ENCODE measurements at places on chromosomes 1 and 21.

DNA sequence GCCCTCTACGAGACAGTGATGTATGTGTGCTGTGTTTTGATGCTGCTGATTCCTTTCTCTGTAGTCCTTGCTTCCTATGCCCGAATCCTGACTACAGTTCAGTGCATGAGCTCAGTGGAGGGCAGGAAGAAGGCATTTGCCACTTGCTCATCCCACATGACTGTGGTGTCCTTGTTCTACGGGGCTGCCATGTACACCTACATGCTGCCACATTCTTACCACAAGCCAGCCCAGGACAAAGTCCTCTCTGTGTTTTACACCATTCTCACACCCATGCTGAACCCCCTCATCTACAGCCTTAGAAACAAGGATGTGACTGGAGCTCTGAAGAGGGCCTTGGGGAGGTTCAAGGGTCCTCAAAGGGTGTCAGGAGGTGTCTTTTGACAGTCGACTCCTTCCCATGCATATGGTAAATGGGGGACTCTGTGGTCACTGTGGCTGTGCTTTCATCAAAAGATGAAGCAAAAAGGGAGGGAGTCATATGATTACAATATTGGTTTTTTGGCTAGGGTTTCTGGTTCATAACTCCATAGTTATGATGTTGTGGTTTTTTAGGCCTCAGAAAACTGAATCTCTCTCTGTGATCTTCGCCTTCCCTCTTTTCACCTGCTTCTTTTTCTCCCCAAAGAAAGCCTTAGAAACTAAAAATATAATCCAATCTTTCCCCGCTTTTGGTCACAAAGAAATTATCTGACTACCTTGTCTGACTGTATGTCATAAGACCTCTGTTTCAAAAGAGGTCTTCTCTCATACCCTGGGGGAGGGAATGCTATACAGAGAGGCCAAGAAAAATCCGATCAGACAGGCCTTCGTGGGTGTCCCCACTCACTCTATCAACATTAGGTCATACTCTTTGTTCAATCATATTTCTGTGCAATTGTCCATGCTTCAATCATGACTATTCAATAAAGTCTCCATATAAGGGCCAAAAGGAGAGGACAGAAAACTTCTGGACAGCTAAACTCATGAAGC, 4.2 kb downstream of the OR2T1 start:
- no peak for DNase-seq

DNA sequence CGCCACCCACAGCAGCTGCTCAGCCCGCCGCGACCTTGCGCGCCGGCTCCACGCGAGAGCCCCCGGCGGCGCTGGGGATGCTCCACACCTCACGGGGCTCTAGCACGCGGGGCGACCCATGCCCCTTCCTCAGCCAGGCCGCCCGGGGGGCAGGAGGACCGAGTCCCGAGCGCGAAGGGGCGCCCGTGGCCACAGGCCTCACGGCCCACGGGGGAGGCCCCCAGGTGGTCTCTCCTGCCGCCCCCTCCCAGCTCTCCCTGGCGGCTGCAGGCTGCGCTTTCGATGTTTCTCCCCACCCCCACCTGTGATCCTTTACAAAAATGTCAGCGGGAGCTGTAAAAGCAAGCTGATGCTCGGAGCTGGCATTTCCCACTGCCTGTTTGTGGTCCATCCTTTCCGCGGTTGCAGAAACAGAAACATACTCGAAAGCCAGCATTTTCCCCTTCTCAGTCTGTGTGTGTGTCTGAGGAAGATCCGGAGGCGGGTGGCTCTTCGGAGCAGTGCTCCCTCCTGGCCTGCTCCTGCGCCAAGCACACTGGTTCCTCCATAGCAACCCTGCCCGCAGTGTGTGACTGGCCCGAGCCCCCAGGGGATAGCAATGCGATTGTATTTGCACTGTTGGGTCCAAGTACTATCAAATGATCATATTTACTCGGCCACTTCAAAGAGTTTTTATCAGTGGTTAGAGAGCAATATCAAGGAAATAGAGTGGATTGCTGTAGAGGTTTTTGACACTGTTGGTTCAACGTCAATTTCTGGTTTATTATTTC, 2.1 kb downstream of the KIF26B start:
- DNase-seq = no peak

DNA sequence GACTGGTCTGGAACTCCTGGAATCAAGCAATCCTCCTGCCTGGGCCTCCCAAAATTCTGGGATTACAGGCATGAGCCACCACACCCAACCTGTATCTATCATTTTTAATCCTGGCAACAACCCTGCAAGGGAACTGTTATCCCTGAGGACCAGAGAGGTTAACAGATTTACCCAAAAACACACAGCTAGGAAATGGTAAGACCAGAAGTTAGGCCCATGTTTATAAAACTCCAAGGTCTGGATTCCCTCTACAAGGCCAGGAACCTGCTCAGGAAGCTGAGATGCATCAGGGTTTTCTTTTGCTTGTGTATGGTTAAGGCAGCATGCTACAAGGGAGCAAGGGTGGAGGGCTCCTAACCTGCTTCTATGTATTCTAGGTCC, 17.8 kb upstream of the TTC39A start:
- no peak for DNase-seq

GRCh38 chr1:70101774-70102173, 103.6 kb downstream of the LRRC40 start:
- no peak for DNase-seq

DNA sequence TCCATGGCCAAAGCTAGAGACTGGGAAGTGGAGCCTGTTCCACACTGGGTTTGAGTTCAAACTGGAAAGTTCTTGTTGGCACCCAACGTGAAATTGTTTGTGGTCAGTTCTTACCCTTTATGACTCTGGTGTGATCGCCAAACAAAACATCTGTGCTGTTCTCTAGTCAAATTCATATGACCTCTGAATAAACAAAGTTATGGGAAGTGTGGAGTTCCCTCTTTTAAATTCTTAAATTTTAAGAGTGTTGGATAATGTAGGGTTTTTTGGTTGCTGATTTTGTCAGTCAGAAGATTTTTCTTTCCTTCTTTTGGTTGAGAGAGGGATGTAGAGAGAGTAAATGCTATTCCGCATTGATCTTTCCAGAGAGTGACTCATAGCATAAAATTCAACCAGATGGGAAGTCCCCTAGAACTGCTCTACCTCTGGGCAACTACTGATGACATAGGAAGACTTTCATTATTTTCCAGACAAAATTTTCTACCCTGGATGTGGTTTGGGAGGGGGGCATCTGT, 36.4 kb downstream of the CHML start:
- DNase-seq = no peak

- DNase-seq = no peak
Observed at GRCh38 chr1:21655748-21656147, 13.4 kb downstream of the RAP1GAP start.

DNA sequence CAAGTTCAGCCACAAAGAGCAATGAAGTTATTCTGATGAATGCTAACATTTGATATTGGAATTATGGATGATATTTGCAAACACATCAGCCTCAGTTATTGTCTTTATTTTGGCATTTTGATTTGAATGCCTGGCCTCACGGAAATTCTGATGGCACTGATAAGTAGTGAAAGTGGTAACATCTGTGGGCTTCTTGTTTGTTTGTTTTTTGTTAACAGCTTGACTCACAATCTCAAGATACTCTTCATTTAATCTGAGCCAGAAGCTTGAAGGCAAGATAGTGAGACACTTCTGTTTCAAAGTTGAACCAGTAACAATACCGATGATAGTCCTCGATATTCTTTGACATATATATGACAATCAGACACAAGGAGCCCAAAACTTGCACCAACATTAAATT, 182.9 kb upstream of the NFIA start:
- DNase-seq = no peak

GRCh38 chr1:97827887-97828286, 92.9 kb downstream of the DPYD start:
- DNase-seq = no peak

GRCh38 chr1:172105230-172105629, 263.9 kb downstream of the DNM3 start:
- no peak for DNase-seq

DNA sequence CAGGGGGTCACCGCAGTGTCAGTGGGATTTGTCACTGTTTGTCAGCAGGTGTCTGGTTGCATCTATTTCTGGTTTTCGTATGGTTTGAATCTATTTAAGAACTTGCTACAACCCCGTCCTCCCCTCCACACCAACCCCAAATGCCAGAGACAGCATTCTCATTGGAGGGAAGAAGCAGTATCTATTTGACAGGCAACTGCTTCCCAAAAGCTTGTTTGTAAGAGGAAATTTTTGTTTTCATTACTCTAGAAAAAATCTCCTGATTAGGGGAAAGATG, 54.4 kb downstream of the NR5A2 start:
- no peak for DNase-seq

GRCh38 chr1:194378517-194378916, 1192.1 kb upstream of the B3GALT2 start:
- DNase-seq = no peak

DNA sequence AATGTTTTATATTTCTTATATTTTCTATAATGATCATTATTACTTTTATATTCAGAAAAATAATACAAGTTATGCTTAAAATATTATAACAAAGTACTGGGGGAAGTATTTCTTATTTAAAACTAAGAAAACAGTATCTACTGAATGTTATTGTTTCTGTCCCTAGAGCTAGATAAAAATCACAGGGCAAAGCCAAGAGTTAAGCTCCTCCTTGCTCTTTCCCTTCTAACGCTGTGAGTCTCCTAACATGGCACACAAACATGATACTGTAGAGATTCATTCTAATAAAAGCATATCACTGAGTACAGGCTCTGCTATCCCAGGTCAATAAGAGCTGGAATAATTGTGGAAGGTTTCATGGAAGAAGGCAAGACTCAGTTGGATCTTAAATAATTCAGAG, 53.4 kb downstream of the PTPN14 start:
- DNase-seq = no peak

GRCh38 chr1:182061594-182061993, at the start of gene ZNF648:
Gene ZNF648, minus strand, starts transcription at chr1:182061712. Its CDS starts 3,702 bp downstream, at chr1:182058010.
- DNase-seq = no peak

GRCh38 chr21:42148097-42148496, 70.8 kb upstream of the ABCG1 start:
- DNase-seq = no peak

DNA sequence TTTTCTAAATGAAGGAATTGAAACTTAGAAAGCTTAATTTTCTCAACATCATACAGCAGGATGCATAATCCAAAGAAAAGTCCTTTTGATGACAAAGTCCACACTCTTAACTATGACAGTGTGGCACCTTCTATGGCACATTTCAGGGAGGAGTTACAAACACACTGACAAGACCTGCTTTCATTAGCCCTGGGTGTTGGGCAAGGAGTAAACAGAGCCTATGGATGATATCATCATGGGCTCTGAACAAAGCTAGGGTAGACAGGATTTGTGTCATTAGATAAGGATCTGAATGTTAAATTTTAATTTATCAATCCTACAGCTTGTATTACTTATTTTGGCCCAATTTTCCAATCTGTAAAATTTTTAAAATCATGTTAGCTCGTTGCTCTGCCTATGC, 62.6 kb upstream of the DENND1B start:
- no peak for DNase-seq

DNA sequence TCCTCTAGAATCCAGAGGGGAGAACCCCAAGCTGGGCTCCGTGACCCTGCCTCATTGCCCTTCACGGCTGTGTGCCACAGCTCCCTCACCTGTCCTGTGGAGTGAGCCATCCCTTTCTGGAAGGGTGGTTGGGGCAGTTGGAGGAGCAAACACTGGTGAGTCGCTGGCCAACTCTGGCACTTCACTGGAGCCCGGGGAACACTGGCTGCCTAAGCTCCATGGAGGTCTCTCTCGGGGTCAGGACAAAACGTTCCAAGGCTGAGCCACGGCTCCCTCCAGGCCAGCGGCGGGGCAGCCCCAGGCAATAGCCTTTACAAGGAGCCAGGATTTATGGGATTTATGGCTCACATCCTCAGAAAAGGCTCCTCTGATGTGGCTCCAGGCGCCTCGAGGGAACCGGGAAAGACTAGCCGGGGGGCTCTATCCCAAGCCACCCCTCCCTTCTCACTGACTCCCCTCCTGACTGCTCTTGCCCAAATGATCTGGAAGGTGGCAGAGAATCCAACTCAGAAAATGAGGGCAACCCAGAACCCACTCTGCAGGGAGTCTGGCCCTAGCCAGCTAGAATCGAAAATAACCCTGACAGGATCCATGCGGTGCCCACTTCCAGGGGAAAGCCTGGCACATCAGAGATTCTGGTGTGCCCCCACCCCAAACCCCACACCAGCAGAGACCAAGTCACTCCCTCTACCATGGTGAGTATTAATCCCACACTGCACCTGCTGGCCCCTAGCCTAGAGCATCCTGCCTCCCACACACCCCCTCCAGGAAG, 75.2 kb downstream of the GLIS1 start:
- DNase-seq = no peak

- no peak for DNase-seq
Observed at GRCh38 chr1:228753287-228753686, 18.0 kb downstream of the RHOU start.

- no peak for DNase-seq
Observed at GRCh38 chr21:43740497-43741156, 21.7 kb downstream of the PDXK start.

DNA sequence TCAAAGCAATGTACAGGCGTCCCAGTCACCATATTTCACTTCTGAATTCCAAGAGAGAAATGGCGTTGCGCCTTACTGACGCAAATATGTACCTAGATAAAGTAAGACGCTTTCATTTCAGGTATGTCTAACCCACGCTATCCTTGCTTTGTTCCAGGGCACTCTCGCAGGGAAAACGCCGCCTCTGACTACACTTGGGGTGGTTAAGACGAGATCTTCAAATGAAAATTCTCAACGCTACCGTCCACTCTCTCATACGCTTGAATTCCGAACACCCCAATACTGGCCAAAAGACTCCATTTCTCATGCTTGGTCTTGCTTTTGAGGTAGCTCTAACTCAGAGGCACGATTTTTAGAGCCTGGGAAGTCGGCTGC, 736 bp upstream of the ZMPSTE24 start:
- no peak for DNase-seq

- DNase-seq = no peak
Observed at GRCh38 chr1:237124856-237125462, 83.0 kb downstream of the RYR2 start.

DNA sequence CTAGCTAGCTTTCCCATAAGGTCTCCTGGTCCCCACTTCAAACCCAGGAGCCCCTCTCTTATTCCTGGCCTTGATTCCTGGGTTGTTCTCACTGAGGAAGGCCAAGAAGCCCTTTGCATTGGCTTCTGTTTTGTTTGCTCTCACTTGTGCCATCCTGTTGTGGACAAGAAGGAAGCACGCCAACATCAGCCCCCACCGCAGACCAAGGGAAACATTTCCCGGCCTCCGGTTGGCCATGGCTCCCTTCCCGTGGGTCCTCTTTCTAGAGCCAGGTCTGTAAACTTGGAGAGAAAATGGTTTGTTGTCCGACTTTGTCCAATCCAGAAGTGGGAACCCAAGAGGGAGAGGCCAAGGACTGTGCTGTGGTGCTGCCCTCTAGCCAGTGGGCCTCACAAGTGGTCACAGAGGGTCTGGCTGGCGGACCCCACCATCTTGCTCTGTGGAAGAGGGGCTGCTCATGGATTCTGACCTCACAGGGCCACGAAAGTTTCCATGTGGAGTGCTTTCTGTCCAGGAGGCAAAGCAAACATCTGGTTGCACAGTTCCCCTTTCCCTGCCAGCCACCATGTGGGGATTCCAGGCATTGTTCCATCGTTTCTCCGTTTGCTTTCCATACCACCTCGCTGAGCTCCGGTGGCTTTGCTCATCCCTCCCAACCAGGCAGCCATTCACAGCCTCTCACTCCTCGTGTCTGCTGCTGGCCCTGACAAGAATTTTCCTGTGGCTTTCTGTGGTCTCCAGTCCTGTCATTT, 18.9 kb upstream of the TENT5C start:
- DNase-seq = no peak
